ENCODE measurements at places on chromosomes 1 and 21.

DNA sequence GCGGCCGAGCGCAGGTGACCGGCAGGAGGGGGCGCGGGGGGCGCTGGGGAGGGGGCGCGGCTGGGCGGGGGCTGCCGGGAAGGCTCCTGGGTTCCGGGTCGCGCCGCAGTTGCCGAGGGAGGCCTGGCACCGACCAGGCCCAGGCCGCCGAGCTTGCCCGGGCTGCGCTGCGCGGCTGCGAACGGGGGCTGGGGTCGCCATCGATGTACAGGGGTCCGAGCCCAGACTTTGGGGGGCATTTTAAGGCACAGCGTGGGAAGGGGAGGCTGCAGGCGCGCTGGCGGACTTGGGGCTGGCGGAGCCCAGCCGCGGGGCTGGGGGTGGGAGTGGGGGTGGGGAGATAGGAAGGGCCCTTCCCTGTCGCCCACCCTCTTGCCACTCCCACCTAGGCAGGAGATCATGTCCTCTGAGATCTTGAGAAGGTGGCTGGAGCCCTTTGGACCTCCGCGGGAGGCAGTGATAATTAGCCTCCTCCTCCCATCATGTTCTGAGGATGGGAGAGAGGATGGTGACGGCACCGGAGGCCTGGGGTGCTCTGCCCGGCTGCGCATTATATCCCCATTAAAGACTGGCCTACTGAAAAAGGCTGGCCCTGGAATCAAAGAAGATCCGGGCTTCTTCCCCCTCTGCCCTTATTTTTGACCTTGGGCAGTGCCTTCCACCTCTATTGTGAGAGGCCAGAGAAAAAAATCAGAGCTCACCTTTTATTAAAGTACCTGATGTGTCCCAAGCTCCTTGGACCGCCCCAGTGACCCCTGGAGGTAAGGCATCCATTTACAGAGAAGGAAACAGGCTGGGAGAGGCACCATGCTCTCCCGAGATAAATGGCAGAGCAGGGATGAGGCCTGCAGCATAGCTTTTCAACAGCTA lies 497 bp downstream of the FBXO44 start:
- DNase-seq, result no peak

DNA sequence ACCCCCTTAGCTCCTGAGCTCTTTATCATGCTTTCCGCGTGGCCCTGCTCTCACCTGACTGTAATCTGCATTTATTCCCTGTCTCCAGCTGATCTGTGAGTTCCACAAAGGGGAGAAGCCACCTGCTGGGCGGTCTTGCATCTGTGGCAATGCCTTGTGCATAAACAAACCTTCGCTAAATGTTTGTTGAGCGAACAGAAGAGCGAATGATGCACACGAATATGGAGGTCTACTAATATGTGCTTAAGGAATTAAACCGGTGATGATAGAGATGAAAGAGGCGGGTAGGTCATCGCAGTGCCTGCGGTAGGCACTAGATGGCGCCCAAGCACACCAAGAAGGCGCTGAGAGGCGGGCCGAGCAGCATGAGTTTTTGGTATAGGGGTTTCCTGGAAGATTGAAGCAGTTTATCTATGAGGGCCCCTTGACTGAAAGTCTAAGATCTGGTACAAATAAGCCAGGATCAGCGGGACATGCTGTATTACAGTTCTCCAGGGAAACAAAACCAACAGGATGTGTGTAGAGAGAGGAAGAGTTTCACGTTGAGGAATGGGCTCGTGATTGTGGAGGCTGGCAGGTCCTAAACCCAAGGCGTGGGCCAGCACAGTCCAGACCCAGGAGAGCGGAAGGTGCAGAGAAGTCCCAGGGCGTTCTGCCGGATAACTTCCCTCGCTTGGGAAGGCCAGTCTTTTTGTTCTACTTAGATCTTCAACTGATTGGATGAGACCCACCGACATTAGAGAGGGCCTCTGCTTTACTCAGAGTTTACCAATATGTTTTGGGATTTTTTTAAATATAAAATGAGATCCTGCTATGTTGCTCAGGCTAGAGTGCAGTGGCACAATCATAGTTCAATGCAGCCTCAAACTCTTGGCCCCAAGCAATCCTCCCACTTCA lies 34.7 kb downstream of the TOMM20 start:
- DNase-seq, result no peak

- DNase-seq, result no peak
Measured at GRCh38 chr1:47298025-47298699, 15.8 kb downstream of the STIL start.

DNA sequence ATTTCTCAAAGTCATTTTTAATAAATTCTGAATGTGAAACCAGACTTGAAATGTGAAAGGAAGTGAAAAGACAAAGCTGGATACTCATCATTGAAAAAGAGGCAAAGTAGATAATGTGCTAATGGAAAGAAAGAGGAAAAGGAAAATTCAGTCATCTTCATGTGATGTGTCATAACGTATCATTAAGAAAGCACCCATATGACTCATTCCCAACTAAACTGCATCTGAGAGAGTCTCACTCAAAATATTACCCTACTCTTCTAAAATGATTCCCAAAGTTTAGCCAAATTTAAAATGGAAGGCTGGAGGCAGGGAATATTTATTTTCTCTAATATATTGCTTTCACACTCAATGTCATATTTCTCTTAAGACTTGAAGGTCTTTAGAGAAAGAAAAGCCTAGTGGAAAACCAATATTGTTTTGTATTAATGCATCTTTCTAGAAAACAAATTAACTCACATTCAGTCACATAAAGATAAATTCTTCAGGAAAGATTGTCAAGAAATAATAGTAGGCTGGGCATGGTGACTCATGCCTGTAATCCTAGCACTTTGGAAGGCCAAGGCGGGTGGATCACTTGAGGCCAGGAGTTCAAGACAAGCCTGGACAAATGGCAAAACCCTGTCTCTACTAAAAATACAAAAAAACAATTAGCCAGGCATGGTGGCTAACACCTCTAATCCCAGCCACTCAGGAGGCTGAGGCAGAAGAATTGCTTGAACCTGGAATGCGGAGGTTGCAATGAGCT lies 129.9 kb downstream of the SLC30A10 start:
- DNase-seq, result no peak

DNA sequence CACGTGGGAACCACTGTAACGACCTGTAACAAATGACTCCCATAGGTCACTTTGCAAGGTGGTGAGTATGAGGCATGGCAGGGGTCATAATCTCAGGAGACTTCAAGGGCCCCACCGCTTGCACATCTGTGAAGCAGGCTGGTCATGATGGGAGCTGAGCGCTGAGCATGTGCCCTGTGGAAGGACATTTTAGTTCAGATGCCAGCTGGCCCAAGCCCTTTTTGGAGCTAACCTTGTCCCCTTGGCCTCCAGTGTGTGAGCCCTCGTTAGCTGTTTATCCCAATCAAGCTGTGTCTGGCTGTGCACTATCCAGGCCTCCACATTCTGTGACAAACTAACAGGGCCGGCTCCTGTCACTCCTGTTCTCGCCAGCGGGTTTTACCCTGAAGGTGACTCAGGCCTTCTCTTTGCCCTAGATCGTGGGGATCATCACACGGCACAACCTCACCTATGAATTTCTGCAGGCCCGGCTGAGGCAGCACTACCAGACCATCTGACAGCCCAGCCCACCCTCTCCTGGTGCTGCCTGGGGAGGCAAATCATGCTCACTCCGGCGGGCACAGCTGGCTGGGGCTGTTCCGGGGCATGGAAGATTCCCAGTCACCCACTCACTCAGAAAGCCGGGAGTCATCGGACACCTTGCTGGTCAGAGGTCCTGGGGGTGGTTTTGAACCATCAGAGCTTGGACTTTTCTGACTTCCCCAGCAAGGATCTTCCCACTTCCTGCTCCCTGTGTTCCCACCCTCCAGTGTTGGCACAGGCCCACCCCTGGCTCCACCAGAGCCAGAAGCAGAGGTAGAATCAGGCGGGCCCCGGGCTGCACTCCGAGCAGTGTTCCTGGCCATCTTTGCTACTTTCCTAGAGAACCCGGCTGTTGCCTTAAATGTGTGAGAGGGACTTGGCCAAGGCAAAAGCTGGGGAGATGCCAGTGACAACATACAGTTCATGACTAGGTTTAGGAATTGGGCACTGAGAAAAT lies 7.6 kb downstream of the NPPA start:
- DNase-seq, result no peak

DNA sequence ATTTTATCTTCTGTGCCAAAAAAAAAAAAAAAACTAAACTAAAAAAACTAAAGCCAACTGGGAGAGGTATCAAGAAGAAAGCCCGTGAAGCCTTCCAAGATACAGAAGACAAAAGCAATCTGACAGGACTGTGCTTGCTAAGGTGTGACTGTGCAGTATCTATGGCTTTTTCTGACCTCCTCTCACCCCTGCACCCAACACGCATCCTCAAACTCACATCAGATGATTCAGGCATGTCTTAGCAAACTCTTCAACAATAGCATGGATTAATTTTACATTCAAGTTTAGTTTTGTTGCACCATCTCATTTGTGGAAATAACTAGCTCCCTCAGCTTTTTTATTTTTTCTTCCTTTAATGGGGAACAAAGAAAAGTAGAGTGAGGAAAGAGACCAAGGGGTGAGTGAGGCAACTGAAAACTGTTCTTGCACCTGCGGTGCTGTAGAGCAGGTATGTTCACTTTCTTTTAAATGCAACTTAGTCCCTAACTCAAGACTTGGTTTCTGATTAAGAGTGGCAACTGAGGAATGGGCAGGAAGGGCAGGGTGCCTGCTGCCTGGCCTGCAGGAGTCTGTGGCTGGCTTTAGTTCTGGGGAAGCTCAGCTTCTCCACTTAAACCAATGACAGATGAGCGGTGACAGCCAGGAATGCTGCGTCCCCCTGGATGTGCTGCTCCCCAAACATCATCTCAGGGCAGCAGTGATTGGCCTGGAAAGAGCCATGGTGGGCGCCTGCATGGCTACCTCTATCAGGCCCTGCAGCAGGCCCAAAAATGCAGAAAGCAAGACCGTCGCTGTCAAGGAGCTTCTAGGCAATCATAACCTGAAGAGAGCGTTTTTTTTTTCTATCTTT lies 71.3 kb upstream of the LRRC8B start:
- DNase-seq, result no peak

DNA sequence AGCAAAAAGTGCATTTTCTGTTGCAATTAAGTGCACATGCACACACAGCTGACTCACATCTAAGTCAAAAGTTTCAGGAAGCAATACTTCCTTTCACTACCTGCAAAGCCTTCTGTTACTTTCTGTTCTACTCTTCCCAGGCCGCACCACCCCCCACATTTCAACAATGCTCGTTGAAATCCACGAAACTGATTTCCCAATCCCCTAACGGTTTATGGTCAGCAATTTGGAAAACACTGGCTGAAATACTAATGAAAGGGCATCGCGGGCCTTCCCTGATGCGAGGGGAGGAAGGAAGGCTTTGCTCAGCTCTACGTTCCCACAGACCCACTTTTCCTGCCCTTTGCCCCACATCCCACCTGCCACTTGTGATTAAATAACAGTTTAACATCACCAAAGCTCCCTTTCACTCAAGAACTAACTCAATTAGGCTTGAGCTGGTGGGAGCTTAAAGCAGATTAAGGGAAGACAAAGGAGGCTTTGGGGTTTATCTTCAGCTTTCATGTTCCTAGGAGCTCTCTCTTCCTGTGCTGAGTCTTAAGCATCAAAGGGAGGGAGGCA lies 243.2 kb upstream of the RAB4A start:
- no peak for DNase-seq

- no peak for DNase-seq
Measured at GRCh38 chr1:209456878-209457277, 126.6 kb upstream of the CAMK1G start.

DNA sequence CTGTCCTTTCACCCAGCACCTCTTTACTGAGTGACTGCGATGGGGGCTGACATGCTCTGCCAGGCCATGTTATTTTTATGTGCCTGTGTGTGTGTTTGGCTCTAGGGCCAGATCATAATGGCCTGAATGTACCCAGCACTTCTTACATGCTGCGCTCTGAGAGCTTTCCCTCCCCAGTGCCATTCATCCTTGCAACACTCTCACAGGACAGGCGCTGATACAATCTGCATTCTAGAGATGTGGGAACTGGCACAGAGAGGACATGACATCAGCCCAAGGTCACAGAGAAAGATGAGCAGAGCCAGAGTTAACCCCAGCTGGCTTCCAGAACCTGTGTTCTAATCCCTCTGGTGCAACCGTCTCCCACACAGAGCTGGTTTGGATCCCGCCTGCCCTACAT lies 54.5 kb downstream of the ARHGEF10L start:
- no peak for DNase-seq

- no peak for DNase-seq
Measured at GRCh38 chr1:6234502-6235295, 1.1 kb downstream of the ICMT start.

DNA sequence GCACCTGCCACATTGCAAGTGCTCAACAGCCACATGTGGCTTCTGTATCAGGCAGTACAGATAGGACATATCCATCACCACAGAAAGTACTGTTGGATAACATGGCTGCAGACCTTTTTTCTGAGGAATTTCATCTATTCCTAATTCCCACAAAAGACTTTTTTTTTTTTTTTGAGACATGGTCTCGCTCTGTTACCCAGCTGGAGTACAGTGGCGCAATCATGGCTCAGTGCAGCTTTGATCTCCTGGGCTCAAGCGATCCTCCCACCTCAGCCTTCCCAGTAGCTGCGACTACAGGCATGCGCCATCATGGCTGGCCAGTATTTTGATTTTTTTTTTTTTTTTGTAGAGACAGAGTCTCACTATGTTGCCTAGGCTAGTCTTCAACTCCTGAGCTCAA lies 33.3 kb downstream of the YARS1 start:
- DNase-seq, result no peak

DNA sequence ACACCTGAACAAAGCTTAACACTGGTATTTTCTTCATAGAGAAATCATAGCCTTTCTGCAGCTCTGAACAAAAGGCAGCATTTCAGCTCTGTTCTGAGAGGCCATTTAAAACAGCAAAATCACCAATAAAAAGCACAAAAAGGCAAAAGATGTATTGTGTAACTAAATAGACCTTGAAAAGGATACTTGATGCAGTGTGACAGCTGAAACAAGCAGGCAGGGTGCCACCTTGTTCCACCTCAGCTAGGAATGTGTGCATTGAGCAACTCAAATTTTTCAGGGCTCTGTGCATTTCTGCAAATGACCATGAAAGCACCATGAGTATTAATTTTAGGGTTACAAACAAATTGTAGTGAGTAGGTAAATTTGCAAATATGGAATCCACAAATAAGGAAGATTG lies 65.8 kb downstream of the RHOU start:
- DNase-seq, result no peak

DNA sequence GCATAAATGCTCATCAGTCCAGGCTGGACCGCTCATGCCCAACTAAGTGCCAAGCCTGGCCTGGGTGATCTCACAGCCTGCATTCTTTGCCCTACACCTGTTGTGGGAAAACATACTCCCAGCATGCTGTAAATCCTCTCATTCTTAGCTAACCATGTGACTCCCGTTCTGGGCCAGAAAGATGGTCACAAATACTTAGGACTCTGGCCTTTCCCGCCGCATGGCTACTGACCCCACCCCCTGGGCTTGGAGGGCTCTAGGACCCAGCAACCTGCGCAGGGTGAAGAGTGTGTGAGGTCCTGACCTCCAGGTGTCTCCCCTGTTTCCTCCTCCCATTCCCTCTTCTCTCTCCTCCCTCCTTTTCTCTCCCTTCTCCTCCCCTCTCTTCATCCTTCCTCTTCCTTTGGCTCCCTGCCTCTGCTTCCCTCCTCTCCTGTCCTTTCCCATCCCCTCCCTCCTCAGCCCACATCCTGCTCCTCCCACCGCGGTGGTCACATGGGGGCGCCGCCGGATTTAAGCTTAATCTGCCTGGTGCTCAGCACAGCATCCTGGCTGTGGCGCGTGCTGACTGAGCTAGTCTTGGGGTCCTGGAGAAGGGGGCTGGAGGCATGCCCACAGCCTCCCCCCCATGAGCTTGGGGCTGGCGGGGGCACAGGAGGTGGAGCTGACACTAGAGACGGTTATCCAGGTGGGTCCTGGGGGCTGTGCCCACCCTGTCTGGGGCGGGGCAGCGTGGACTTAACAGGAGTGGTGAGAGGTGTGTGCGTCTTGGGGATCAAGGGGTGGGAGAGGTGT lies at the start of gene CROCC:
CROCC (plus strand) TSS at position 541 of the 795 bp plus-strand sequence; CDS start at position 629, 88 bp downstream.
- no peak for DNase-seq

GRCh38 chr1:61207416-61207815 lies 125.1 kb downstream of the NFIA start:
- no peak for DNase-seq

All from brain pericyte (primary cell).